ENCODE measurements at places on chromosomes 2 and 18.

- no peak for DNase-seq
Observed at GRCh38 chr2:141329964-141330363, 800.9 kb downstream of the LRP1B start.

DNA sequence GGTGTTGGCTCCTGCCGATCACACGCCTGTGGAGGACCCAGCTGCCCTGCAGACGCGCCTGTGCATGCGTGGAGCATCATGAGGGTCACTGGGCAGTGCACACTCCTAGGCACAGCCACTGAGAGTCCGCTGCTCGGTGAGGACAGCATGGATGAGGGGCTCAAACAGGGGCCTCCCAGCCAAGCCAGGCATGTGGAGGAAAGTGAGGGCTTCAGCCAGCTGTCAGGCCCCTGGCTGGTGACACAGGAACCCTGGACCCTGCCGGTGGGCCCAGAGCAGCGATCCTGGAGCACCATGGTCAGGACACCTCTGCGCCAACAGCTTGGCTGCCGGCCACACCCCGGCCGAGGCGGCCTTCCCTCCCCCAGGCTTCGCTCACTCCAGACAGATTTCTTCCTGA is 171.2 kb downstream of the RTP5 start:
- DNase-seq = no peak

- no peak for DNase-seq
Observed at GRCh38 chr2:28506112-28506910, 10.5 kb downstream of the PLB1 start.

- no peak for DNase-seq
Observed at GRCh38 chr18:57863706-57864105, 60.6 kb upstream of the ATP8B1 start.

DNA sequence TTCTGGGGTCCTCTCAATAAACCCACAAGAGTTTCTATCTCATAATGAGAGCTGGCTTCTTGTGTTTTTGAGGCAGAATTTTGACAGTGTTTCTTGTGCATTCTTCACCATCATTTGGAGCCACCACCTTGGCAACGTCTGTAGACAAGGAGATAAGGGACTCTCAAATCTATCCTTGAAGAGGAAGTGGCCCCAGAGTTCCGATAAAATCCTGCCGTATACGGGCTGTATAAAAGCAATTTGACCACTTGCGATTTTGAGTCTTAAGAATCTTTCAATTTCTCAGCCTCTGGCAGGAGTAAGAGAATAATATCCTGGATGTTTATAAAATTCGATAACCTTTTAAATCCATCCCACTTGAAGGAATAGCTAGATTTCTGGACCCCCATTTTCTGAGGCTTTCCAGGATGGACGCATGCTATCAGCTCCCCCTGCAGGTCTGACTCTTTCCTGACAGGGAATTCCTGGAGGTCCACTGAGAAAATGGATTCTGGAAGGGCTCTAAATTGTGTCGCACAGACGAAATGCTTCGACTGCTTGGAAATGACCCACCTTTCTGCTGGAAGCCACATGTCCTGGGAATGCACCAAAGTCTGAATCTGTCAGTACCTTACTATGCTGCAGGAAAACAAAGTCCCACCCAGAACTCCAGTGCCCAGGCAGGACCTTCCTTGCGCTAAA is 54.1 kb downstream of the E2F6 start:
- DNase-seq = no peak

DNA sequence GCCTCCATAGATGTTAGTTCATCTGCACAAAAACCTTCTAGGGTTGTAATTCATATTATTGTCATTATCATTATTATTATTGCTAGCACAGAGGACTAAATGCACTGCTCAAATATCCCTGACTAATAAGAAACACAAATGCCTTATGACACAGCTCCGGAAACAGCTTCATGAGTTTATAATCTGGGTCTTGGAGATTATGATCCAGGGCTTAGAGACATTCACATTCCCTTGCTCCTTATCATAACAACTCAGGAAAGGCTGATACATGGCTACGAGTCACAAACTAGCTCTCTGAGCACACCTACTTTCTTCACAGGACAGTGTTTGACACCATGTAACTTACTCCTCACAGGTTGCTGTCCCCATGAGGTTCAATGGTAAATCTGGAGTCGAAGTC is 102.2 kb upstream of the TTC39C start:
- DNase-seq = no peak

GRCh38 chr2:220310451-220310861 is 683.0 kb downstream of the SLC4A3 start:
- no peak for DNase-seq

DNA sequence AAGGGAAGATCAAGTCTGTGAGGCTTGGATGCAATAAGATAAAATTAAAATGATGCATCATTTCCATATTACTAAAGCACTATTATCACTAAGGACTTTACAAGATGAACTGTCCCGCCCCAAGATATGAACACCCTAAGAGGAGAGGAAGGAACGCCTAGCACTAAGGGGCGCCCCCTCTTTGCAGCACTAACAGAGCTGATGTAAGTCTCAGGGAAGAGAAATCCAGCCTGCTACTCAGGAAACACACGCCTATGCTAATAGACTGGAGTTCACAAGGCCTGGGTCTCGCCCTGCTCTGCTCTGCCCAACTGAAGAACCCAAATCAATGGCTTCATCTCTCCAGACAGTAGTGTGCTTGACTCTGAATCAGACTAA is 6.1 kb downstream of the INO80C start:
- no peak for DNase-seq

GRCh38 chr2:58598171-58598570 is 357.0 kb upstream of the FANCL start:
- no peak for DNase-seq

GRCh38 chr2:181384923-181385322 is 72.3 kb upstream of the ITGA4 start:
- no peak for DNase-seq

DNA sequence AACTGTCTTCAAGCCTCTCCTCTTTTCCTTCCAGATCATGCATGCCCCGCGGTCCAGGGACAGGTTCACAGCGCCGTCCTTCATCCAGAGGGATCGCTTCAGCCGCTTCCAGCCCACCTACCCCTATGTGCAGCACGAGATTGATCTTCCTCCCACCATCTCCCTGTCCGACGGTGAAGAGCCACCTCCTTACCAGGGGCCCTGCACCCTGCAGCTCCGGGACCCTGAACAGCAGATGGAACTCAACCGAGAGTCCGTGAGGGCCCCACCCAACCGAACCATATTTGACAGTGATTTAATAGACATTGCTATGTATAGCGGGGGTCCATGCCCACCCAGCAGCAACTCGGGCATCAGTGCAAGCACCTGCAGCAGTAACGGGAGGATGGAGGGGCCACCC is 81.3 kb downstream of the FAM210A start:
- DNase-seq = no peak

GRCh38 chr2:99101697-99102096 is 39.8 kb upstream of the C2orf15 start:
- no peak for DNase-seq

- DNase-seq = no peak
Observed at GRCh38 chr2:6820903-6821584, 44.7 kb downstream of the CMPK2 start.

DNA sequence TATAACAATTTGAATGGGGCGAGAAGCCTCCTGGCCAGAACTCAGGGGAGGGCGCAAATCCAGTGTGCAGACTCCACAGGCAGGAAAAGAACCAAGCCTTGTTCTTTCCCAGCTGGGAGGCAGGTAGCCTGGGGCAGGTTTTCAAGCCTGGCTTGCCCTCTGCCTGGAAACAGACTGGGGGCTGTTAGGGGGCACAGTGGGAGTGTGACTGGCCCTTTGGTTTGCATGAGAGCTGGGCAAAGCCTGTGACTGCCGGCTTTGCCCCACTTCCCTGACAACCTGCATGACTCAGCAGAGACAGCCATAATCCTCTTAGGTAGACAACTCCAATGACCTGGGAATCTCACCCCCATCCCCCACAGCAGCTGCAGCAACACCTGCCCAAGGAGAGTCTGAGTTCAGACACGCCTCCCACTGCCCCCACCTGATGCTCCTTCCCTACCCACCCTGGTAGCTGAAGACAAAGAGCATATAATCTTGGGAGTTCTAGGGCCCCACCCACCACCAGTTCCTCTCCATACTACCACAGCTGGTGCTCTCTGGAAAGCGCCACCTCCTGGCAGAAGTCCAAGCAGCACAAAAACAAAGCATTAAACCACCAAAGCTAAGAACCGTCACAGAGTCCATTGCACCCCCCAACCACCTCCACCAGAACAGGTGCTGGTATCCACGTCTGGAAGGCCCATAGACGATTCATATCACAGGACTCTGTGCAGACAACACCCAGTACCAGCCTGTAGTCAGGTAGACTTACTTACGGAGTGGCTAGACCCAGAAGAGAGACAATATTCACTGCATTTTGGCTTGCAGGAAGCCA is 402.5 kb downstream of the STK39 start:
- no peak for DNase-seq

GRCh38 chr2:85772019-85772745 is 18.4 kb downstream of the ATOH8 start:
- no peak for DNase-seq

- no peak for DNase-seq
Observed at GRCh38 chr2:61887717-61888266, 664 bp downstream of the CCT4 start.

DNA sequence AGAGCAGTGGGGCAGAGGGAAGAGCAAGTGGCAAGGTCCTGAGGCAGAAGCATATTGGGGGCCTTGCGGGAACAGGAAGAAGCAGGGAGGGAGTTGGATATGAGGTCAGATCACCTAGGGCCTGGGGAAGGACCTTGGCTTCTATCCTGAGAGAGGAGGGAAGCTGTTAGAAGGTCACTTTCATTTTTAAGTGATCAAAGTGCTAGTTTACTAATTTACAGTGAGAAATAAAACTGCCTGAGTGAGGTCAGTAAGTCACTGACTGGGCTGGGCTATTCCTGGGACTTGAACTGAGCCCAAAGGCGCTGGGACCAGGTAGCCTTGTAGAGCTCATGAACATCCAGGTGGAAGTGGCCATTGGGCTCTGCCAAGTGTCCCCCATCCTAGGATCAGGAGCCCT is 76.6 kb upstream of the B3GNT7 start:
- peak; percentile 32 for DNase-seq

GRCh38 chr18:61169386-61169785 is 163.8 kb upstream of the CDH20 start:
- DNase-seq = no peak

- DNase-seq = no peak
Observed at GRCh38 chr2:165691615-165692014, 102.4 kb downstream of the GALNT3 start.

GRCh38 chr2:210633699-210634098 is 77.3 kb downstream of the CPS1 start:
- no peak for DNase-seq

GRCh38 chr2:192357217-192357616 is 162.5 kb upstream of the TMEFF2 start:
- no peak for DNase-seq

DNA sequence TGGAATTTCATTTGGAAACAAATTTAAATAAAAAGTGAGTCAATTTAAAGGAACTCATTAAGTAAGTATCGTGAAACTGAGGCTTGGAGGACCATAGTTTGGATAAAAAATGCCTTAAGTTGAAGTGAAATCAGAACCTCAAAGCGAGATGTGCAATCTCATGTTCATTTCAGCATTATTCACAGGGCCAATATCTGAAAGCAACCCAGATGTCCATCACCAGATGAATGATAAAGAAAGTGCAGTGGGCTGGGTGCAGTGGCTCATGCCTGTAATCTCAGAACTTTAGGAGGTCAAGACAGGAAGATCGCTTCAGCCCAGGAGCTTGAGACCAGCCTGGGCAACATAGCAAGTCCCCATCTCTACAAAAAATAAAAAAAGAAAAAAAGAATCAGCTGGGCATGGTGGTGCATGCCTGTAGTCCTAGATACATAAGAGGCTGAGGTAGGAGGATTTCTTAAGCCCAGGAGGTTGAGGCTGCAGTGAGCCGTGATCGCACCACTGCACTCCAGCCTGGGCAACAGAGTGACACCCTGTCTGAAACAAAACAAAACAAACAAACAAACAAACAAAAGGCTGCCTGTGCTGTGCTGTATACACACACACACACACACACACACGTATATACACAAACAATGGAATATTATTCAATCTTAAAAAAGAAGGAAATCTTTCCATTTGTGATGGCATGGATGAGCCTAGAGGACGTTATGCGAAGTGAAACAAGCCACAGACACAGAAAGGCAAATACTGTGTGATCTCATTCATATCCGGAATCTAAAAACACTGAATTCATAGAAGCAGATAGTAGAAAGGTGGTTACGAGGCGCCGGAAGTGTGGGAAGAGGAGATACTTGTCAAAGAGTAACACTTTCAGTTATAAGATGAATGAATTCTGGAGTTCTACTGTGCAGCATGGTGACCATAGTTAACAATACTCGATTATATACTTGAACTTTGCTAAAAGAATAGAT is 14.5 kb downstream of the SH3RF3 start:
- no peak for DNase-seq

GRCh38 chr2:236679884-236680860 is 110.5 kb downstream of the ACKR3 start:
- no peak for DNase-seq

DNA sequence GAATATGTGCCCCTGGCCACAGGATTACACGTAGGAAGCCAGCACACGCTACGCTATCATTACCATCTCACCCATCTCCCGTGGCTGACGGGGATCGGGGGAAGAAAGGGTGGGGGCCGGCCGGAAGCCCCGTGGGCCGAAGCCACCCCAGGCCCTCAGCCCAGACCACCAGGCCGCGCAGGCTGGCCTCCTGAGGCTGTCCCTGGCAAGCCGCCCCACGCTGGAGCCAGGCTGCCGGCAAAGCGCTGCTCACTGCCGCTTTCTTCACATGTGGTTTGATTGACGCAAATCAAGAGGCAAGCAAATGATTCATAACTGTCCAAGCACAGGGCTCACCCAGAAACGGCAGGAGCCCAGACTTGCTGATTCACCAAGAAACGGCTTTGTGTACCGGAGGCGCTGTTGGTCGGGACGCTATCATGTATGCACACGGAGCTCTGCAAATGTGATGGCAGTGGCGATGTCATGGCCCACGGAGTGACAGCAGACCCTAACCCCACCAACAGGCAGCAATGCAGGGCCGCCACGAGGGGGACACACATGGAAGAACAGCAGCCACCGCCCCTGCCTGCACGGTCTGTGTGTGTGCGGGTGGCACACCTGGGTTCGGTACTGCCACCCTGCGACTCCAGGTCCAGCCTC is 125.7 kb downstream of the HDAC4 start:
- no peak for DNase-seq

DNA sequence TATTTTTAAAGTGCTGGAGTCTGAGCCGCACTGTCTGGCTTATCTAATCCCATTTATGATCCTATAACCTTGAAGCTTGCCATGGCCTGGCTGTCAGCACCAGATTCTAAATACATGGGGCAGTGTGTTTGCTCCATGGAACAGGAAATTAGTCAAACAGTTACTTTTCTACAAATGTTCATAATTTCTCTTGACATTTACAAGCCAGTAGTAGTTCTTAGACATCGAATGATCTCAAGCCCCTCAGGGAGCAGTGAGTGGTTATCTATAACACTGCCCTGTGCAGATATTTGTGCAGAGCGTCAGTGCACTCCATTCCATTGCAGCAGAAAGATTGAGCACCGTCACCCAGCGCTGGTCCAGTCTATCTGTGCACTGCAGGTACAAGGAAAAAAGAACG is 205.2 kb downstream of the AGPS start:
- no peak for DNase-seq

- no peak for DNase-seq
Observed at GRCh38 chr18:12630136-12630535, 27.8 kb downstream of the SPIRE1 start.
